ENCODE measurements at places on chromosomes 3 and 15.

DNA sequence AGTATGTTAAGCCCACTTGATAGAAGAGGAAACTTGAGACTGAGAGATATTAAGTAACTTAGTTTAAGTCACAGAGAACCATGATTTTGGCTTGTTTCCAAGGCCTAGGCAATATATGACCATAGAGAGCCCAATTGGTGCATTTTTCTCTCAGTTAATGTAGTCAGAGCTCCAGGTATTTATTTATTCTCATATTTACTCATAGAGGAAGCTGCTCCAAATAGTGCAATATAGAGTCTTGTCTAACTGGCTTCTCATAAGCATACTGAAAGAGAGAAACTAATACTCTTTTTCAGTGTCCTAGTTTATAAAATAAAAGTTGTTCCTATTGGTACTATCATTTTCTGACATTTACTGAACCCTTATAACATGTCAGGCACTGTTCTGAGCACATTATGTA is 15.2 kb downstream of the TRNT1 start:
- no peak for DNase-seq

GRCh38 chr3:32194653-32195052 is 43.8 kb upstream of the CMTM8 start:
- DNase-seq, result no peak

DNA sequence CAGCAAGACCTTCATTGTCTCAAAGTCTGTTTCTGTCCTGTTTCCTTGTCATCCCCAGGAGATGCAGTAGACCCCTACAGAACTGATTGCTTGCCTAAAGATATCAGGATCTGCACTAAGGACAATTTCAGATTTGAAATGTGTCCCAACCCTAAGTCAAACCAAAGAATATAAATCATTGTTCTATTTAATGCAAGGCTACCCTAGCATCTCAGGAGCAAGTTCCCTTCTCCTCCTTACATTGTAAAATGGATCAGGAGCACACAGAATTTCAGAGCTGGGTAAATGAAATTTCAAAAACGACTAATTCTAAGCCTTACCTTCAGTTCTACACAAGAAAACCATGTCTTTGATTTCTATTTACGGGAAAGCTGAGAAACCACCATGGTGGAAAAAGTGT is 360.9 kb upstream of the KCNH8 start:
- no peak for DNase-seq

DNA sequence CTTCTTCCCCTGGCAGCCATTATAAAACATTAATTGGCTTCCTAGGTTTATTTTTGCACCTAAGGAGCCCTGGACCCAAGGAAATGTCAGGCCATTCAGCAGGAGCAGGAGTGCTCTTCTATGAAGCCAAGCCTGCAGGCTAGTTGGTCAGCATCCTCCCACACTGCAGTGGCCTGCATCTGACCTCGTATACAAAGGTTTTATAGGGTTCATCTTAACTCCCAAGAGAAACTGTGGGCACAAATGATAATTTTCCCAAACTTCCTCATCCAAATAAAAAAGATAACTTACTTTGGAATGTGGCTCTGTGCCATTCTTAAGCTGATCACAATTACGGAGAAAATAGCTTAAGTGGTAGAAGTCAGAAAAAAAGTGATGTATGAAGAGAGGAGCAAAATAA is 19.4 kb downstream of the PLSCR1 start:
- no peak for DNase-seq

- no peak for DNase-seq
These were observed 51.7 kb downstream of the UBP1 start for GRCh38 chr3:33388374-33389100.

GRCh38 chr3:140298569-140299070 is 363.6 kb downstream of the CLSTN2 start:
- no peak for DNase-seq

- no peak for DNase-seq
These were observed 6.8 kb upstream of the TRIM69 start for GRCh38 chr15:44729408-44730127.

DNA sequence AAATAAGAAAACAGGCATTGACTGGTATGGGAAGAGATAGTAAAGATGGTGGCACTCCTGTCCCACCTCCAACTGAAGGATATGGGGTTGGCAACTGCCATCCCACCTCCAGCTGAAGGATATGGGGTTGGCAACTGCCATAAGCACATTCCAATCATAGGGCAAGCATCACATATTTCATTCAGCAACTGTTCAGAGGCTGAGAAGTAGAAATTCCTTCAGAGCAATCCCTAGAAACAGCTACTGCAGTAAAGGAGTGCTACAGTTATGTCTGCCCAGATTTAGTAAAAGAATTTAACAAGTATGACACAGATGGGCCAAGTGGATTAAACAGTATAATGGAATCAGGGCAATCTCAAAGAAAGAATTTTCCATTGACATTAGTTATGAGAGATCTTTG is 156.8 kb downstream of the IMPG2 start:
- DNase-seq, result no peak

DNA sequence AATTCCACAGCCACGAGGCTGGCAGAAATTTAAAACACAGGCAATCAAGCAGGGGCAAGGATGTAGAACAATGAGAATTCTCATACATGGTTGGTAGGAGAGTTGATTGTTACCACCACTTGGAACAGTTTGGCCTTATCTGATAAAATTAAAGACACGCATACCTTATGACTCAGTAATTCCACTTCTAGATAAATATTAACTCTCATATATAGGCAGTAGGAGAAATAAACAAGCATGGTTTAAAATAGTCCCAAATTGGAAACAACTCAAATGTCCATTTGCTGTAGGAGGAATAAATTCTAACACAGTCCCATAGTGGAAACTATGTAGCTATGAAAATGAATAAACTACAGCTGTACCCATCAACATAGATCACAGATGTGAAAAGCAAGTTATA is 42.3 kb upstream of the USP3 start:
- no peak for DNase-seq

GRCh38 chr3:169722724-169723123 is 42.1 kb downstream of the TERC start:
- DNase-seq, result no peak

GRCh38 chr3:189842681-189843602 is 211.8 kb downstream of the TP63 start:
- no peak for DNase-seq

DNA sequence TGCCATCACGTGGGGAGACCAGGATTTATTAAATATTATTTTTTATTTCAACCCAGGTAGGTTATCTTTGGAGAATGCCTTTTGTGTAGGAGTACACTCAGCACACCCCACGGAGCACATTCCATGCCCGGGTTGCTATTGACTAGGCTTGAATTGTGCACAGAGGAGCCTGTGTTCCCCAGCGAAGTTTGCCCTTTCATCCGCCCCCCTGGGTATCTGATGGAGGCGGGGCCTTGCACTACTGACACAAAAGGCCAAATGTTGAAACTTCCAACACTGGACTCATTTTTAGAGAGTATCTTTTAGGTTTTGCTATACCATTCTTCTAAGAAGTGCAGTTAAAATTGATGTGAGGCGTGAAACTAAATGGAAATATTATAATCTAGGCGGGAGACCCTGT is 39.3 kb upstream of the PPP4R2 start:
- DNase-seq, result no peak
